Sigmoid colon (tissue), 7 donors: ENCODE measurements at places on chromosomes 12 and 14. TPM values are rescaled to one million over a fixed set of nuclear protein-coding genes. Genes with fewer than 3 reads are reported as not detected.

APPL2 gene
- 46.5 TPM for polyA plus RNA-seq

GRCh38 chr12:53070877-53071492 lies 8.2 kb downstream of the SPRYD3 start:
- H3K4me3 ChIP-seq: no peak overlapping the region
- H3K36me3 ChIP-seq: peaks cover 76% of the 10 kb centered on the region
- H3K4me1 ChIP-seq: no peaks in the 10 kb centered on the region
- peak; percentile 61 for DNase-seq
- H3K27me3 ChIP-seq: no peaks in the 10 kb centered on the region
- H3K27ac ChIP-seq: peak overlapping the region; percentile 62

- H3K27ac ChIP-seq: no peak overlapping the region
- no peaks in the 10 kb centered on the region for H3K4me1 ChIP-seq
- DNase-seq: no peak
- H3K27me3 ChIP-seq: no peaks in the 10 kb centered on the region
Observed at GRCh38 chr12:107448198-107448597, 237.4 kb upstream of the PWP1 start.

NRIP2 gene
- polyA plus RNA-seq: not detected

GRCh38 chr12:93676408-93677194 lies 574 bp upstream of the CRADD start:
- peak overlapping the region; percentile 74 for H3K4me3 ChIP-seq
- peak overlapping the region; percentile 93 for H3K27ac ChIP-seq
- no peaks in the 10 kb centered on the region for H3K27me3 ChIP-seq
- H3K4me1 ChIP-seq: no peaks in the 10 kb centered on the region
- DNase-seq: no peak
- H3K36me3 ChIP-seq: no peaks in the 10 kb centered on the region

DNA sequence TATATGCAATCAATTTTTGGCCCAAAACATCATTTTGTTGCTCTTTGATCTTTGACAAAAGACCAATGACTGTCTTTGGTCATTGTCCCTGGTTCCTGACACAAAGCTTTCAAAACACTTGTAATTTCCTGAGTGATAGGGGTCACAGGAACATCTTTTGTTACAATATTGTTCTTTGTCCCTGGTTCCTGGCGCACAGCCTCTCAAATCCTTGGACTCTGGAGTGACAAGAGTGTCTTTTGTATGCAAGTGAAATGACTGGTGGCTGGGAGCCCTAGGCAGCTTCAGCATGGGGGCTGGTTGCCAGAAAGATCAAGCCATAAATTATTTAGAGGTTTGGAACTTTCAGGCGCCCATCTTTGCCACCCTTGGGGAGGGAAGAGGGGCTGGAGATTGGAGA lies 53.9 kb downstream of the DNAH10 start:
- H3K36me3 ChIP-seq: no peaks in the 10 kb centered on the region
- H3K4me1 ChIP-seq: no peaks in the 10 kb centered on the region
- H3K27ac ChIP-seq: no peak overlapping the region
- no peak for DNase-seq

DNA sequence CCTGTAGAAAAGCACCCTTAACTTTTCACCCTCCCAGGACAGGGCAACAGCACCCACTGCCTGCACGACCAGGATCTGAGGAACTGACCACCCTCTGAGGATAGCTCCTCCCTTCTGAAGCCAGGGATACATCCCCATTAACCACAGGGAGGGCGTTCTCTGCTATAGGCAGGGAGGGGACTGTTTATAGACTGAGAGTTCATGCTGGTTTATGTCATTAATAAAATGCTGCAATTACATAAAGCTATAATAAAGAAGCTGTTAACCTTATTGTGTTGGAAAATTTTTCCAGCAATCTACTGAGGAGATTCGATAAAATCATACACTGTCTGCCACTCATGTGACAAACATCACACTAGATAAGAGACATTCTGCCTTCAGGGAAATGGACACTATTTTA lies 232.4 kb upstream of the SFSWAP start:
- H3K4me1 ChIP-seq: no peaks in the 10 kb centered on the region
- no peaks in the 10 kb centered on the region for H3K27me3 ChIP-seq
- H3K27ac ChIP-seq: no peak overlapping the region
- no peaks in the 10 kb centered on the region for H3K36me3 ChIP-seq

DNA sequence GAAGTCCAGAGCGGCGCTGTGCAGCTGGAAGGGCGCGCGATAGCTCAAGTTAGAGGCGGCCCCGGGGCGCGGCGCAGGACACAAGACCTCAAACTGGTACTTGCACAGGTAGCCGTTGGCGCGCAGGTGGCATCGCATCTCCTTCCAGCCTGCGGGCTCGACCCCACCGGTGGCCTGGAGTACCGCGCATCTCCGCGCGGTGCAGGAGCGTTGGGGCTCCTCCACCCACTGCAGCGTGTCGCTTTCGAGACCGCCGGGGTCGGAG lies 553 bp downstream of the CLEC14A start:
- peak overlapping the region; percentile 57 for H3K27ac ChIP-seq
- H3K4me3 ChIP-seq: peak overlapping the region; percentile 33
- H3K4me1 ChIP-seq: no peaks in the 10 kb centered on the region

DNA sequence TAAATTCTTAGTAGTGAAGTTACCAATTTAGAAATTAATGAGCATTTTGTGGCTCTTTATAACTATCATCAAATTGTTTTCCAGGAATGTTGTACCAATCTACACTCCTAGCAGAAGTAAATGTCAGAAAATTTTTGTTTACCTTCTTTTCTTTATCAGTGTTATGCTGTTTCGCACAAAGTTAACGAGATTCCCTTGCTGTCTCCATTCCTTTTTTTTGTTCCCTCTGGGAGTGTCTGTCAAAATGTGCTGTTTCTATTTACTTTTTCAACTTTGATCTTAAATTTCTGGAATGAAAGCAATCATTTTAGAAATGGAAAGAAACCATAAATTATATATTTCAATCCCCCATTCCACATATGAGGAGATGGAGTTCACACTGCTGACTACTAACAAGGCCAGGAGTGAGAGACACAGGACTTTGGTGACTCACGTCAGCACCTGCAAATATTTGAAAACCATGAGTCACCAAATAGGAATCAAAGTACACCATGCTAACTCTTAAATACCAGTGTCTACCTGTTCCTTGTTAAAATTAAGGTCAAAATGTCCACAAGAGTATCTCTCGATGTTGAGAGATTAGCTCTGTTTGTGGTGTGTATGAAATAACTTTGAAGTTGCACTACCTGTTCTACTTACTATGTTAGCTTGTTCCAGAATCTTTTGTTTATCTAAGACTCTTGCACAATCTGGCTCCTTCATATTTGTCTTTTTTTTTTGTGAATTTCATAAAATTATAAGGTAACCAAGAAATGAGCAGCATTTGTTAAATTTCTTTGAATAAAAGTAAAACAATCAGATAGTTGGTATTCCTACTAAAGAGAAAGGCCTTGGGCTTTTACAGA lies 106.0 kb downstream of the RMST start:
- no peak overlapping the region for H3K4me3 ChIP-seq
- H3K27ac ChIP-seq: no peak overlapping the region
- no peaks in the 10 kb centered on the region for H3K27me3 ChIP-seq
- H3K36me3 ChIP-seq: no peaks in the 10 kb centered on the region
- no peak for DNase-seq
- H3K4me1 ChIP-seq: no peaks in the 10 kb centered on the region

CLEC4E gene
- 1.8 TPM for polyA plus RNA-seq

- H3K4me1 ChIP-seq: no peaks in the 10 kb centered on the region
- no peak overlapping the region for H3K27ac ChIP-seq
- DNase-seq: no peak
- no peaks in the 10 kb centered on the region for H3K27me3 ChIP-seq
Observed at GRCh38 chr12:93614917-93615596, 42.6 kb downstream of the SOCS2 start.

DNA sequence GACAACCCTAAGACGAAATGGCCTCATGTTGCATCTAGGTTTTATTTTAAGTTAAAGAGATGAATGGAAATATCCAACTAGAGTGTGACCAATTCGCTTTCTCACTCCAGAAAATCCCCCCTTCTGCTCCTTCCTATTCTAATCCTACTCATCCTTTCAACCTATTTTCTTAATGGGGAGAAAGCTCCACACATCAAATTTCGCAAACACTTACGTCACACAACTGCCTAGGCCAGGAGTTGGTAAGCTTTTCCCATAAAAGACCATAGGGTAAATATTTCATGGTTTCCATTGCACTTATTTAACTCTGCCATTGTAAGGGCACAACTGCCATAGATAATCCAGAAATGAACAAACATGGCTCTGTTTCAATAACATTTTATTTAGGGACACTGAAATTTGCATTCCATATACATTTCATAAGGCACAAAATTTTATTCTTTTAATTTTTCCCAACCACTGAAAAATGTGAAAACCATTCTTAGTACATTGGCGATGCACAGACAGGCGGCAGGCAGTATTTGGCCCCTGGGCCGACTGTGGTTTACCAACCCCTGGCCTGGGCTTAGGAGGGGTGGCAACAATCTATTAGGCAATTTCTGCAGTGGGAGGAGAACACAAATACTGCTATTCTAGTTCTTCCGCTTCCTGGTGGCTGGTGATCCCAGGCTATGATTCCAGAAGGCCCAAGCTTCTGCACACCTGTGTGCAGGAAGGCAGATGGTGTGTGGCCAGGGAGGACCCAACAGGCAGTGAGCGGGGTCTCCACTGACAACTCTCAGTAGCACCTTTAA lies 67.2 kb upstream of the FOXN3 start:
- no peaks in the 10 kb centered on the region for H3K27me3 ChIP-seq
- H3K4me3 ChIP-seq: no peak overlapping the region
- peaks cover 3% of the 10 kb centered on the region for H3K4me1 ChIP-seq
- H3K27ac ChIP-seq: no peak overlapping the region
- DNase-seq: no peak

LTB4R gene
- 0.60 TPM for polyA plus RNA-seq

- H3K27me3 ChIP-seq: no peaks in the 10 kb centered on the region
- no peaks in the 10 kb centered on the region for H3K4me1 ChIP-seq
- DNase-seq: no peak
- no peak overlapping the region for H3K4me3 ChIP-seq
- no peak overlapping the region for H3K27ac ChIP-seq
Observed at GRCh38 chr12:102407776-102408486, 72.4 kb downstream of the IGF1 start.

SYT1 gene
- polyA plus RNA-seq: not detected

DNA sequence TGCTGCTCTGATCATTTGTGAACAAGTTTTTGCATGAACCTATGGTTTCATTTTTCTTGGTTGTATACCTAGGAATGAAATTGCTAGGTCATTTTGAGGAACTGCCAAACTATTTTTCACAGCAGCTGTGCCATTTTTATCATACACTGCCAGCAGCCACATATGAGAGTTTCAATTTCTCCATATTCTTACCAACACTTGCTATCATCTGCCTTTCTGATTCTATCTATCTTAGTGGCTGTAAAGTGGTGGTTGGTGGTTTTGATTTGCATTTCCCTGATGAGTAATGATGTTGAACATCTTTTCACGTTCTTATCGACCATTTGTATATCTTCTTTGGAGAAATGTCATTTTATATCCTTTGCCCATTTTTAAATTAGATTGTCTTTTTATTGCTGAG lies 146.1 kb downstream of the C12orf75 start:
- H3K4me1 ChIP-seq: no peaks in the 10 kb centered on the region
- no peak overlapping the region for H3K27ac ChIP-seq
- H3K4me3 ChIP-seq: no peak overlapping the region
- H3K27me3 ChIP-seq: no peaks in the 10 kb centered on the region

- H3K4me1 ChIP-seq: no peaks in the 10 kb centered on the region
- H3K4me3 ChIP-seq: no peak overlapping the region
- H3K27ac ChIP-seq: no peak overlapping the region
- no peak for DNase-seq
- H3K36me3 ChIP-seq: peaks cover 26% of the 10 kb centered on the region
- no peaks in the 10 kb centered on the region for H3K27me3 ChIP-seq
Observed at GRCh38 chr12:123494124-123494851, 36.3 kb downstream of the SNRNP35 start.

LRRC43 gene
- polyA plus RNA-seq: not detected

ALG10 gene
- polyA plus RNA-seq: not detected

- no peak overlapping the region for H3K27ac ChIP-seq
- peaks cover 3% of the 10 kb centered on the region for H3K27me3 ChIP-seq
- H3K36me3 ChIP-seq: no peaks in the 10 kb centered on the region
- no peaks in the 10 kb centered on the region for H3K4me1 ChIP-seq
- no peak overlapping the region for H3K4me3 ChIP-seq
Observed at GRCh38 chr14:98198385-98198784, 1073.6 kb downstream of the BCL11B start.

DNA sequence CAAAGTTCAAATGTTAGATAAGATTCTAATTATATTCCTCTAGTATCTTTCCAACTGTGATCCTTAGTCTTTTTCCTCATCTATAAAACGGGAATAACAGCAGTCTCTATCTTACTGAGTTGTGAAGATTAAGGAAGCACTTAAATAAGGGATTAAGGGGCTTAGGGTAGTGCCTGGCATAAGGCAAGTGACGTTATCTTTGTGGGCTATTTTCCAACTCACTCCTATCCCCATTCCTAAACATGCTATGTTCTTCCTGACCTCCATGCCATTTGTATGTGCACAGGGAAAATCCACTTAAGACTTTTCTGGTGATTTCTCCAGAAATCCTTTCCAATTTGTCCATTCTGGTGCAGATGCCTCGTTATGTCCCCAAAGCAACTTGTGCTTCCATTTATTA lies 33.3 kb downstream of the SUPT16H start:
- H3K27ac ChIP-seq: no peak overlapping the region
- no peaks in the 10 kb centered on the region for H3K4me1 ChIP-seq
- H3K27me3 ChIP-seq: no peaks in the 10 kb centered on the region
- peaks cover 33% of the 10 kb centered on the region for H3K36me3 ChIP-seq
- DNase-seq: no peak
- H3K4me3 ChIP-seq: no peak overlapping the region

DNA sequence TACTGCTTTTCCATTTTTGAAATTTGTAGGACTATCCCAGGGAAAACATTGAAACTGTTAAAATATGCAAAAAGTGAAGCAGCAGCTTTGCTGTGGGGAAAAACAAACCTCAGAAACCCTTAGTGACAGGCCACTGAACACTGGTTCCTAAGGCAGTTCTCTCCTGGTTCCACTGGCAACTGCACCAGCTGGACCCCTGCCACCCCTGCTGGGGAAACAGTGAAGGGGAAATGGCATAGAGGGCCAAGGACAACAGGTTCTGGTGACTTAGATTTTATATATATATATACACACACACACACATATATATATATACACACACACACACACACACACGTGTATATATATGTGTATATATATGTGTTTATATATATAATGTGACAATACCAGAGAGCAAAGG lies 16.2 kb upstream of the KRT7 start:
- no peaks in the 10 kb centered on the region for H3K36me3 ChIP-seq
- H3K4me3 ChIP-seq: no peak overlapping the region
- H3K4me1 ChIP-seq: no peaks in the 10 kb centered on the region
- peak; percentile 39 for DNase-seq
